CD14-positive monocyte (primary cell): ENCODE measurements at places on chromosomes 4 and X. TPM values are rescaled to one million over a fixed set of nuclear protein-coding genes. Genes with fewer than 3 reads are reported as not detected.
A peak's percentile ranks its signal among the peaks of the same experiment; 100 is the strongest.

The STAP1 gene
- 0.14 TPM for polyA plus RNA-seq

The TBX22 gene
- not detected for polyA plus RNA-seq

The DOK7 gene
- polyA plus RNA-seq = not detected in 2 replicates

The SPANXN3 gene
- polyA plus RNA-seq = not detected

The MAGEC3 gene
- not detected for polyA plus RNA-seq

The JCHAIN gene
- 1.9 TPM for polyA plus RNA-seq

The WDFY3 gene
- 5.9 TPM for polyA plus RNA-seq

The C4orf50 gene
- polyA plus RNA-seq = not detected

The CFI gene
- not detected for polyA plus RNA-seq

The KCND1 gene
- polyA plus RNA-seq = not detected

The ARAP2 gene
- 4.0 and 17.7 TPM in 2 replicates for polyA plus RNA-seq

The UGT8 gene
- not detected in 2 replicates for polyA plus RNA-seq

The TGIF2LX gene
- polyA plus RNA-seq = not detected

The SLIT2 gene
- polyA plus RNA-seq = 0.08 and 0.13 TPM in 2 replicates

The GAGE12H gene
- not detected for polyA plus RNA-seq

The NUDT11 gene
- polyA plus RNA-seq = not detected

- H3K27me3 ChIP-seq = no peaks in the 10 kb centered on the region
- H3K4me3 ChIP-seq = no peak overlapping the region
- peaks cover 64% of the 10 kb centered on the region for H3K36me3 ChIP-seq
- DNase-seq = peak; percentile 39
- peaks cover 5% of the 10 kb centered on the region for H3K4me1 ChIP-seq
- peak overlapping the region; percentile 21 for H3K27ac ChIP-seq
Measured at GRCh38 chr4:88623097-88623496, 30.8 kb downstream of the HERC3 start.

DNA sequence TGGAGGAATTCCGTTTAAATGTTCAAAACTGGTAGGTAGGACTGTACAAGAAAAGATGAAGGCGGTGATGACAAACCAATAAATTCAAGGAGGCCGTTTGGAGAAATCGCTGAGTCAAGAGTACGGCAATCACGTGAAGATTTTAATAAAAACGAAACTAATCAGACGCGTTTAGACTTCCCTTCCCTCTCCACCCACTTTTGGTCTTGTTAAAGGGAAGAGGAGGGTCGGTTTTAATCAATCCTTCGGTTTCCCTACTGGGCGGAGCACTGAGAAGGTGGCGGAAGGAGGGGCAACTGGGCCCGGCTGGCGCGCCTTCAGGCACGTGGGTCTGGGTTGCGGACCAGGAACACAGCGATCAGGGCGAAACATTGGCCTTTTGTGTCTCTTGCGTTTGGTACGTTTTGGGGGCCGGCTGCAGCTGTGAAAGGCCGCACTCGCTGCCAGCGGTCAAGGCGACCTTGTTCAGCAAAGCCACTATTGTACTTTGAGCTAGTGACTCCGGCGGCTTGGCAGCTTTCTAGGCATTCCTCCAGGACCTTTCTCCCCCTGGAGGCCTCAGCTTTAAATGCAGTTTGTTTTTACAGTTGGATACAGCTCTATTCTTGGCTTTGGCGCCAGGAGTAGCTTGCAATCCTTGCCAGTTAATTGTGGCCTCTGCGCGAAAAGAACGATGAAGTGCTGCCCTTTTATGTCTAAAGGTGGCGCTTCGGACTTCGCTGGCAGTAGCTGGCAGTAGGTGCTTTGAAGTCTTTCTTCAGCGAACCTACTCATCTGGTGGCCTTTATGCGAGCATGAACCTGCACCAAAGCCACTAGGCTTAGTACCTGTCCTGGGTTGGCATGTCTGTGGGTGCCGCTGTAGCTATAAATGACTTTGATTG is 16.8 kb upstream of the LAMP2 start:
- peak overlapping the region; percentile 60 for H3K4me3 ChIP-seq
- peaks cover 39% of the 10 kb centered on the region for H3K4me1 ChIP-seq
- H3K36me3 ChIP-seq = no peaks in the 10 kb centered on the region
- no peaks in the 10 kb centered on the region for H3K27me3 ChIP-seq
- peak overlapping the region; percentile 95 for H3K27ac ChIP-seq
- DNase-seq = peak; percentile 64

DNA sequence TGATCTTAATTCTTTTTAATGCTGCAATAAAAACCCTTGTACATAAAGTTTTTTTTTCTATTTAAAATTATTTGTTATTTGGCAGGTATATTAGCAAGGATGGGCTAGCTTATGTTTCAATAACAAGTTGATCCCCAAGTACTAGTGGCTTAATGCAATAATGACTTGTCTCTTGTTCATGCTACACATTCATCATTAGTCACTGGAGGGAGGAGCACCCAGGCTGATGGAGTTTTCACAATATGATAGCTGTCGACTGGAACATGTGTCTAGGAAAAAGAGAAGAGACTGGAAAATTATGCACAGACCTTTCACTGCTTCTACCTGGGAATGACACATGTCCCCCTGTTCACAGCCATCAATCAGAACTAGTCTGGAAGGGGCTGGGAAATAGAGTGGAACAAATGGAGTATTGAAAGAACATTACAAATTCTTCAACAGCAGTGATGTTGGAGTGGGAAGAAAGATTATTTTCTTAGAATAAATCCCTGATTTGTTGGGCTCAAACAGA is 387.9 kb upstream of the RPS6KA3 start:
- H3K27ac ChIP-seq = no peak overlapping the region
- no peak overlapping the region for H3K4me3 ChIP-seq
- no peaks in the 10 kb centered on the region for H3K36me3 ChIP-seq
- H3K4me1 ChIP-seq = no peaks in the 10 kb centered on the region
- H3K27me3 ChIP-seq = no peaks in the 10 kb centered on the region

DNA sequence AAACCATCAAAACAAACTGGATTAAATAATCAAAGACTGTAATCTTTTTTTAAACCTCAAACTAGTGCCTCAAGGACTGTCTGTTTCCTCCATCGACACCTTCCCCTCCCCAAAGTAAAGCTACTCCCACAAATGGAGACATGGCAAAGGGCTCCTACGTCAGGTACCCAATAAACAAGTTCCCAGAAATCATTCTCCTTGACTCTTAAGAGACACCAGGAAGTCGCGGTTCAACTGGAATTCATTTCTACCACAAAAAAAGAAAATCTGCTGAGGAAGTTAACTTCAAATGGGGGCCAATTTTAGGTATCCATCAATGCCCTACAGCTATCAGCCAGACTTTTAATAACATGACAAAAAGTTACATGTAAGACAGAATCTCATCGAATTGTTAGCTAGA is 2.5 kb downstream of the RPS4X start:
- H3K4me1 ChIP-seq = peaks cover 14% of the 10 kb centered on the region
- peaks cover 63% of the 10 kb centered on the region for H3K36me3 ChIP-seq
- H3K4me3 ChIP-seq = no peak overlapping the region
- H3K27ac ChIP-seq = no peak overlapping the region
- no peak for DNase-seq

DNA sequence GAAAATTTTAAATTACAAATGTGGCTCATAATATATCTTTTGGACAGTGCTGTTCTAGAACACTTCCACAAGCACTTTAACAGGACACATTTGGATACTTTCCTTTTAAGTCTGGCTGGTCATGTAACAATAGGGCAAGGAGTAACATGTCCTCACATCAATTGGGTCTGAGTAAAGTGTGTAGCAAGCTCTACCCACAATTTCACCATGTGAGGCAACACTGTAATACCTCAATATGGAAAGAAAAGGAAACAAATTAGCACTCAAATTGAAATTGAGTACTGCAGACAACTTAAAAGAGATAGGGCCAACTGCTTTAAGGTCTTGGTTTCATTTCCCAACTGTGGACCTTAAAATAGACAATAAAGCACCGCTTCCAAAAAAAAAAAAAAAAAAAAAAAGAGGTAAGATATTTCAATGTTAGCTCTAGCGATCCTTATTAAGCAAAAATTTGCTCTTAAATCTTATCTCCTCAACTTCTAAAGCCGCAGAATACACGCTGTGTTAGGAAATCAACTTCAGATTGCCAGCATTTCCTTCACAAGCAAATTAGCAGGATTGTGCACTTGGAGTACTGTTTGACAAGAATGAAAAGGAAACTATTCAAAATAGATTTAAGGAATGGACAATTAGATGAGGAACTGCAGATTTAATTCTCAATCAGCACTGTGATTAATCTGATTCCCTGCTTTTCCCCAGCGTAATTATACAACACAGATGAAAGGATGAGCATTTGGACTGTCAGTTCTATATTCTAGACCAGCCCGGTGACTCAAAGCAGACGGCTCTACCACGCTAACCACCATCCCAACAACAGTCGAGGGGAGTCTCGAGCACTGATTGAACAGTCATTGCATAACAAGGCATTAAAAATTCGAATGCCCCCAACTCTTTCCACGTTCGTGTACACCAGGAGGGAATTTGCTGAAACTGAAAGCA is 1.6 kb downstream of the CASK start:
- H3K4me3 ChIP-seq = peak overlapping the region; percentile 54
- peak; percentile 66 for DNase-seq
- peaks cover 8% of the 10 kb centered on the region for H3K4me1 ChIP-seq
- H3K36me3 ChIP-seq = no peaks in the 10 kb centered on the region

DNA sequence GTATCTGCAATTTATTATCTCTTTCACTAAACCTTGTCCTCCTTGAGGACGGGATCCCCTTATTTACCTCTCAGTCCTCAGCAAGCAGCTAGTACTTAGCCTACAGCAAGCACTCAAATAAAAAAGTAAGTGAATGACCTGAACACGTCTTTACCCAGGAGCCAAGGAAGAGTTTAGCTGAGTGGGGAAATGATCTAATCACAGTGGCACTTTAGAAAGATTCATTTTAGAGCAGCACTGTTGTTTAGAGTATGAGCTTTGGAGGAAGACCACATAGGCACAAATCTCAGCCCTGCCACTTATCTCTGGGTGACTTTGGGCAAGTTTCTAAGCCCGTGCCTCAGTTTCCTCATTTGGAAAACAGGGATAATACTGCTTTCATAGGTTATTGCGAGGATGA is 2.7 kb downstream of the FAM120C start:
- H3K36me3 ChIP-seq = no peaks in the 10 kb centered on the region
- no peak for DNase-seq
- H3K27ac ChIP-seq = no peak overlapping the region
- H3K27me3 ChIP-seq = no peaks in the 10 kb centered on the region
- H3K4me1 ChIP-seq = peaks cover 41% of the 10 kb centered on the region

DNA sequence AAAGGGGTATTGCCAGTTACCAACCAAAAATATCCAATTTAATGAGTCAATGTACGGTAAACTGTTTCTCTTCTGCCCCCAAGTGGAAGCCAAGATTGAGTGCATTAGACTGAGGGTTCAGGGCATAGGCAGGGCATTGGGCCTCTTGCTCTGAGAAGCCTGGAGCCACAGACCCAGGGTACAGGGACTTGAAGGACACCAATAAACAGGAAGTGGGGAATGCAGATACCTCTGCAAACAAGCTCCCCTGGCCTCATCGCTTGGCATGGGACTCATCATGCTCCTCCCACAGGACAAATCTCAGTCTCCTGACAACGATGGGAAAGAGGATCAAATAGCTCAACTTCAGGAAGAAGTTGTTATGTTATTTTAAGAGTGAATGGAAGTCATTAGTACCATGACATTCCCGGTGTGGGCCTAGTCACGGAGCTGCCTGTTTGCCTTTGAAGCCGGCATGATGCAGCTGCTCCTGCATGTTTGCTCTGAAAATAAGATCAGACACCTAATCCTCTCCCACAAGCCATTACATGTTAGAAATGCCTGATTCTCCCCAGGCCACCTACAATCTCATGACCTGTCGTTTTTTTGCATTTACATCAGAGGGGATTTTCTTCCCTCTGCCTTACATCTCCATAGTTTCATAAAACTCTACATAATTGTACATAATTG is 224.2 kb downstream of the RCHY1 start:
- no peak overlapping the region for H3K4me3 ChIP-seq
- no peak for DNase-seq
- H3K27me3 ChIP-seq = no peaks in the 10 kb centered on the region

GRCh38 chrX:23263892-23264291 is 70.8 kb upstream of the PTCHD1 start:
- no peak overlapping the region for H3K27ac ChIP-seq
- H3K4me3 ChIP-seq = no peak overlapping the region
- no peaks in the 10 kb centered on the region for H3K36me3 ChIP-seq

- H3K4me3 ChIP-seq = no peak overlapping the region
- no peak overlapping the region for H3K27ac ChIP-seq
- H3K4me1 ChIP-seq = no peaks in the 10 kb centered on the region
- no peaks in the 10 kb centered on the region for H3K36me3 ChIP-seq
- no peaks in the 10 kb centered on the region for H3K27me3 ChIP-seq
Measured at GRCh38 chrX:40298572-40299479, 201.1 kb upstream of the BCOR start.

GRCh38 chrX:39619182-39620009 is 478.4 kb downstream of the BCOR start:
- no peaks in the 10 kb centered on the region for H3K4me1 ChIP-seq
- peaks cover 9% of the 10 kb centered on the region for H3K27me3 ChIP-seq
- no peak overlapping the region for H3K27ac ChIP-seq
- no peak overlapping the region for H3K4me3 ChIP-seq
- DNase-seq = no peak

GRCh38 chrX:31808357-31808756 is 736.5 kb upstream of the FTHL17 start:
- no peaks in the 10 kb centered on the region for H3K36me3 ChIP-seq
- no peak overlapping the region for H3K4me3 ChIP-seq
- no peak for DNase-seq
- no peaks in the 10 kb centered on the region for H3K4me1 ChIP-seq
- H3K27ac ChIP-seq = no peak overlapping the region
- no peaks in the 10 kb centered on the region for H3K27me3 ChIP-seq

GRCh38 chrX:118730500-118731247 is 3.3 kb downstream of the IL13RA1 start:
- H3K36me3 ChIP-seq = no peaks in the 10 kb centered on the region
- no peak overlapping the region for H3K27ac ChIP-seq
- H3K4me1 ChIP-seq = peaks cover 48% of the 10 kb centered on the region
- DNase-seq = peak; percentile 45
- H3K4me3 ChIP-seq = no peak overlapping the region

DNA sequence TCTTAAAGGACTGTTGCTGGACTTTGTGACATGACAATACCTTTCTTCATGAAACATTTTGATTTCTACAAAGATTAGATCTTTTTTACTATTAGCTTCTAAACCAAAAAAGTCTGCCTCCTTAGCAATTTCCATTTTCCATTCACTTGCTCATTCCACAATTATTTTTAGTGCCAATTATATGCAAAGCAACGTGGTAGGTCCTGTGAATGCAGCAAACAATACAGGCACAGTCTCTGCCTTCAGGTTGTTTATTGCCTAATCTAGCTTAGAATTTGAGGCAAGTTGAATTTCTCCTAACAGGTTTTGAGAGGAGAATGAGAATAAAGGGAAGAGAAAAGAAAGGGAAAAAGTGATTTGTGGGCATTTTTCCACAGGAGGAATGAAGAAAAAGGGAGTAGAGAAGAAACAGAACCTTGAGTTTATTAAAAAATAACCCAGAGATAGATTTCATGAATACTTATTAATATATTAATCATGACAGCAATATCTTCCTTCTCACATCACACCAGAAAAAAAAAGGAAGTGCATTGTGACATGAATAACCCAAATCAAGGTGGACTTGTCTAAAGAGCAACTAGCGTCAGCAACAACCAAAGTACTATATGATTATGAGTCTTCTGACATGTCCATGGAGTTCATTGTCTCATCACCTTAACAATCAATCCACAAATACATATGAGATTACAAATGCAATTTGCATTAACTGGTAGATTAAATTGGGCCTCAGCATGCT is 16.3 kb upstream of the FRYL start:
- no peaks in the 10 kb centered on the region for H3K36me3 ChIP-seq
- no peak overlapping the region for H3K27ac ChIP-seq
- H3K4me3 ChIP-seq = no peak overlapping the region

- no peak overlapping the region for H3K27ac ChIP-seq
- no peaks in the 10 kb centered on the region for H3K27me3 ChIP-seq
- peaks cover 12% of the 10 kb centered on the region for H3K36me3 ChIP-seq
- H3K4me3 ChIP-seq = no peak overlapping the region
Measured at GRCh38 chr4:25117274-25117673, 43.0 kb downstream of the SEPSECS start.
